Activated CD8-positive, alpha-beta memory T cell treated with anti-CD3 and anti-CD28 coated beads, Interleukin-2, amount 10 ng/mL, durations not matched to agents 7 days and 5 days (primary cell): ENCODE measurements at places on chromosomes 11 and 22. TPM values are rescaled to one million over a fixed set of nuclear protein-coding genes. Genes with fewer than 3 reads are reported as not detected.

Gene F2
- not detected for total RNA-seq

Gene BDNF
- not detected for total RNA-seq

Gene MOV10L1
- total RNA-seq, result not detected

Gene PHRF1
- total RNA-seq, result 60.2 TPM

Gene NCR3LG1
- total RNA-seq, result 0.47 TPM

Gene C11orf86
- not detected for total RNA-seq

Gene XKR3
- total RNA-seq, result 0.18 TPM

Gene DENND6B
- total RNA-seq, result 5.7 TPM

Gene GGTLC2
- not detected for total RNA-seq

Gene DDTL
- total RNA-seq, result not detected

Gene ABCC8
- not detected for total RNA-seq

Gene MRPL17
- 81.0 TPM for total RNA-seq

Gene SIDT2
- 21.3 TPM for total RNA-seq

Gene SCGB1D1
- total RNA-seq, result not detected

Gene CFAP300
- not detected for total RNA-seq

Gene HBB
- not detected for total RNA-seq
